GM23248 (cell line): ENCODE measurements at places on chromosomes 12 and 14. TPM values are rescaled to one million over a fixed set of nuclear protein-coding genes. Genes with fewer than 3 reads are reported as not detected.

Gene PMCH
- 0.75 TPM in 1 of 2 replicates, not detected in the other for polyA plus RNA-seq

Gene TRHDE
- 1.4 and 1.5 TPM in 2 replicates for polyA plus RNA-seq

Gene HOXC12
- polyA plus RNA-seq, result not detected in 2 replicates

GRCh38 chr12:121748571-121749265, 36.2 kb downstream of the TMEM120B start:
- DNase-seq, result peak; percentile 92
- H3K4me1 ChIP-seq, result peaks cover 12% of the 10 kb centered on the region
- no peak overlapping the region for H3K4me3 ChIP-seq
- H3K36me3 ChIP-seq, result no peaks in the 10 kb centered on the region
- peak overlapping the region; percentile 75 for H3K27ac ChIP-seq
- H3K27me3 ChIP-seq, result no peaks in the 10 kb centered on the region

GRCh38 chr12:79508622-79509021, 182.1 kb downstream of the PAWR start:
- no peak overlapping the region for H3K4me3 ChIP-seq
- no peaks in the 10 kb centered on the region for H3K4me1 ChIP-seq
- no peaks in the 10 kb centered on the region for H3K36me3 ChIP-seq
- no peak overlapping the region for H3K27ac ChIP-seq
- H3K27me3 ChIP-seq, result no peaks in the 10 kb centered on the region

DNA sequence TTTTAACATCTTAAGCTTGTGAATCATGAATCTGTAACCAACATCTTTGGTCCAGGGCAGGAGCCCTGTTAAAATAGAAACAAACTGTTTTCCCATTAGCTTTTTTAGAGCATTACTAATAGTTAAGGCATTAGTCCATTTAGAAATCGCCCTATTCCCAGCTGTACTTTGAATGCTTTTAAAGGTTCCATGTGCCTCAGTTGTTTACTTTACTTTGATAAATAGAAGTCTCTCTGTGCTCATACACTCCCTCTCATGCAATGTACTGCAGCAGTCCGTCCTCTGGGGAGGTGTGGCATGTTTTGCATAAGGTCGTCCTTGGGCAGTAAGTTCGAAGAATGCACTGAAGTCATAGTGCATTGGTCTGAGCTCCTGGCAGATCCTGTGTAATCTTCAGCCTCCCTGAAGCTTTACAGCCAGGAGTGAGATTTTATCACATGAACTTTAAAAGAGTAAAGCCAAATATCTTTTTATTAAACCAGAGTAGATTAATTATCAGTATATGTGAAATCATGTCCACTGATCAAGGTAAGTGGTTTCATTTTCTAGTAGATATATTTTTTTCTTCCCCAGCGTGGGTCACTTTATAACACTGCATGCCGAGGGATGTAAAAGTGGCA, 134.7 kb downstream of the FGD4 start:
- peak; percentile 88 for DNase-seq
- no peaks in the 10 kb centered on the region for H3K27me3 ChIP-seq
- H3K4me1 ChIP-seq, result peaks cover 26% of the 10 kb centered on the region
- peak overlapping the region; percentile 51 for H3K27ac ChIP-seq

DNA sequence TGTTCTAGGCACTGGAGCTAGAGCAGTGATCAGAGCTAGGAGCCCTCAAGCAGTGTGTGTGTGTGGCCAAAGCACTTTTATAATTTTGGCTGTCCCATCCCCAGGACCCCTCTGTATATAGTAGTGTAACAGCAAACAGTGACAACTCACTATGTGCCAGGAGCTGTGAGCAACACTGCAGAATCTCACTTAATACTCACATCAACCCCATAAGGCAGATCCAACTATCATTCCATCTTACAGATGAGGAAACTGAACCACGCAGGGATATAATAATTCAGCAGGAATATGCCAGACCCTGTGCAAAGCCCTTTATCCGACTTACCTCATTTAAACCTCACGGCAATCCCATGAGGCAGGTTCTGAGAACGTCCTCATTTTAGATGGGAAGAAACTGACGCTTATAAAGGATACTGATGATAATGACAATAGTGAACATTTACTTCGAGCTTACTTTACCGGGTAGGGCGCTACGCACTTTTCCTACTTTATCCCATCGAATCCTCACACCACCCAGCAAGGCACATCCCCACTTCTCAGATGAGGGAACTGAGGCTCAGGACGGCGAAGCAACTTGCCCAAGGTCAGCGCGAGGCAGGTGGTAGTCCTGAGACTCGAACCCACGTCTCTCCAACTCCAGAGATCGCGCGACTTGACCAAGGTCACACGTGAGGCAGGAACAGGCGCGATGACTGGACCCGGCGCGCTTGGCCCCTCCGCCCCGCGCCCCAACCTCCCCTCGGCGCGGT, 687 bp downstream of the RAB35 start:
- no peaks in the 10 kb centered on the region for H3K27me3 ChIP-seq
- H3K4me1 ChIP-seq, result peaks cover 36% of the 10 kb centered on the region
- DNase-seq, result peak; percentile 81
- H3K27ac ChIP-seq, result peak overlapping the region; percentile 30
